ENCODE measurements at places on chromosomes 1 and 21.

GRCh38 chr21:31180256-31181081, 142.2 kb upstream of the KRTAP19-8 start:
- peak; percentile 9 for DNase-seq

GRCh38 chr1:223500560-223501425, 107.6 kb downstream of the CCDC185 start:
- no peak for DNase-seq

GRCh38 chr1:35270836-35271235, 2.3 kb downstream of the ZMYM4 start:
- no peak for DNase-seq

DNA sequence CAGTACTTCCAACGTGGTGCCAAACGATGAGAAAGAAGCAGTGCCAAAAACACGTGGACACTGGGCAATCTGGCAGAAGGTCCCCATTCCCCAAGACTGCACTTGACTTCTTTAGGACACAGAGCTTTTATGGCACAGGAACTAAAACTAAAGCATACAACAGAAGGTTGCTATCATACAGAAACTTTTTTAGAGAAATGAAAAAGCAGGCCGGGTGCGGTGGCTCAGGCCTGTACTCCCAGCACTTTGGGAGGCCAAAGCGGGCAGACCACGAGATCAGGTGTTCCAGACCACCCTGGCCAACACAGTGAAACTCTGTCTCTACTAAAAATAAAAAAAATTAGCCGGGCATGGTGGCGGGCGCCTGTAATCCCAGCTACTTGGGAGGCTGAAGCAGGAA, 43.0 kb downstream of the GNB1 start:
- no peak for DNase-seq

DNA sequence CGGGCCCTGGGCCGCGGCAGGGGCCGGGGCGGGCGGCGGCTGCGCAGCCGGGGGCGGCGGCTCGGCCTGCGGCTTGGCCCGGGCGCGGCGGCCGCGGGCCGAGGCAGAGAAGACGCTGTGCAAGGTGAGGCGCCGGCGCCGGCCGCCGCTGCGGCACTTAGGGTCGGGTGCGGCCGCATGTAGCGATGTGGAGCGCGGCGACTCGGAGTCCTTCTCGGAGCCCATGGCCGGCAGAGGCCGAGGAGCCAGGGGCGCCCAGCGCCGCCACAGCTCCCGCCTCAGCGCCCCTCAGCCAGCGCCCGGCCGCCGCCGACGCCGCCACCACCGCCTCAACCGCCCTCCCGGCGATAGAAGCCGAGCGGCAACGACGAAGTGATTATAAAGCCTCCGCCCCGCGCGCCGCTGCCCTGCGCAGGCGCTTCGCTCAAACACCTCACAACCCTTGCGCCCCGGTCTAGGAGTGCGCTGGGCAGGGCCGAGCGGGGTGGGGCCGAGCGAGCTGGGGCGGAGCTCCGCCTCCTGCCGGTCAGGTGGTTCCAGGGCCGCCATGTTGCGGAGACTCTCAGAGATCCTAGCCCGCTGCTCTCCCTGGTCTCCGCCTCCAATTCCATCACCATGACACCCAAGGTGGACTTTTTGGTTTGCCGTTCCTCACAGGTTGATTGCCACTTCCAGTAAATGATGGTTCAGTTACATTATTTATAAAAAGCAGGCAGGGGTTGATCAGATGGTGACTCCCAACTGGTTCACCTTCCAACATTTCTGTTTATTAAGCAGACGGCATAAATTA, at the start of gene RNF19B:
RNF19B (minus strand) TSS at position 349 of the 790 bp plus-strand sequence; CDS start at position 225, 124 bp downstream.
- peak; percentile 93 for DNase-seq

- DNase-seq: no peak
These were observed 254.8 kb downstream of the OLFM3 start for GRCh38 chr1:101741910-101742309.

GRCh38 chr1:231983588-231984193, 357.1 kb downstream of the DISC1 start:
- no peak for DNase-seq

GRCh38 chr1:11334261-11334804, 61.3 kb downstream of the UBIAD1 start:
- no peak for DNase-seq

DNA sequence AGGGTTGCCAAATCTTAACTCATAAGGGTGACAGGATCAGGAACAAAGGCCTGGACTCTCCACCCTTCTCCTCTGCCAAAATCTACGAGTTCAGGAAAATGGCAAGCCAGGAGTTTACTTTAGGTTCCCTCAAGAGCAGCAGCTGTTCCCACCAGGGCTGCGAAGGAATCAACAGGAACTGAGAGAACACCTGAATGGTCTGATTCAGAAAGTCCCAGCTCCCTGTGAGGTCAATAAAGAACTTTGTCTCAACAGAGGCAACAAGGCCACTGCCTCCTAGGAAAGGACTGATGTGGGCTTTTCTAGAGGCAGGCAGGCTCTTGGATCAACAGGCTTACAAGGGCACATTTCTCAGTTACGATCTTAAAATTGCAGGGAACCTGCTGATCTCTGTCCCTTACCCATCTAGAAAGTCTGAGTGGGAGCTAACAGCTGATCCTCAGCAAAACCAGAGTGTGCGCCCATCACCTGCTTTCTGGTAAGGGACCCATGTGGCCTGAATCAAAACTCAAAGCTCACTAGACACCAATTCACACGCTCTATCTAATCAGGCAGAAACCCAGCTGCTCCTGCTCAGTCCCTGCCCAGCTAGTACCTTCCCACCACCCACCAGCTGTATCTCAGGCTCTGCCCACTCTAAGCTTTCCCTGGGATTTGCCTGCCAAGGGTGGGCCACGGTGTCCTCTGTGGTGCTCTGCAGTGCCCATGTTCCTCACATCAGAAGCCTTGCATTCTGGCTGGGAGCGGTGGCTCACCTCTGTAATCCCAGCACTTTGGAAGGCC, 83.1 kb downstream of the CAPZB start:
- DNase-seq: no peak
